Neuronal stem cell (in vitro differentiated cells): ENCODE measurements at places on chromosomes 5 and 9.

DNA sequence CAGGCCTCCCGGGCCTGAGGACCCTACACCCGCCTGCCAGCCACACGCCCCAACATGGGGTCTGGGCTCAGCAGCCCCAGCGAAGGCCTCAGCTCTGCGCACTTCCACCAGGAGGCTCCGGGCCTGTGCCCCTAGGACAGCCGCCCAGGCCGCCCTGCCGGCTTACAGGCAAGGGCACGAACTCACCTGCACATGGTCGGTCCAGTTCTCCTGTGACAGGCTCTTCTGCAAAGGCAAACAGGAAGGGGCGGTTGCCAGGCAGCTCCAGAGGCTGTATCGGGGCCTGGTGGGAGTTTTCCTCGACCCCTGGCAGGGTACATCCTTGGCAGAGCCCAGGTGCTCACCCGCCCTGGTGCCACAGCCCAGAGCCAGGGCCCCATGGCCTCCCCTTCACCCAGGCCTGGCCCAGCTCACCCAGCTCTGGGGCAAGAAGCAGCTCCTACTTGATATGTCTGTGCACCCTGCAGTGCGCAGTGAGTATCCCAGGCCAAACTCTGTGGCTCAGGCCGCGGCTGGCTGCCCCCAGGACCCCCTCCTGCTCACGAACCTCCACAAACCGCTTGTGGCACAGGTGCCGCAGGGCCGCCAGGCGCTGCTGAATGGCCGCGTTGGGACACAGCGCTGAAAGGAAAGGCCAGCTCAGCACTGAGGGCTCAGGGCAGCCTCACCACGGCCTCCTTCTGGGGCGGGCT lies 52.2 kb upstream of the NRARP start:
- H3K27me3 ChIP-seq, result no peaks in the 10 kb centered on the region
- no peaks in the 10 kb centered on the region for H3K36me3 ChIP-seq
- no peaks in the 10 kb centered on the region for H3K4me1 ChIP-seq
- H3K4me3 ChIP-seq, result no peak overlapping the region
- H3K27ac ChIP-seq, result no peak overlapping the region

DNA sequence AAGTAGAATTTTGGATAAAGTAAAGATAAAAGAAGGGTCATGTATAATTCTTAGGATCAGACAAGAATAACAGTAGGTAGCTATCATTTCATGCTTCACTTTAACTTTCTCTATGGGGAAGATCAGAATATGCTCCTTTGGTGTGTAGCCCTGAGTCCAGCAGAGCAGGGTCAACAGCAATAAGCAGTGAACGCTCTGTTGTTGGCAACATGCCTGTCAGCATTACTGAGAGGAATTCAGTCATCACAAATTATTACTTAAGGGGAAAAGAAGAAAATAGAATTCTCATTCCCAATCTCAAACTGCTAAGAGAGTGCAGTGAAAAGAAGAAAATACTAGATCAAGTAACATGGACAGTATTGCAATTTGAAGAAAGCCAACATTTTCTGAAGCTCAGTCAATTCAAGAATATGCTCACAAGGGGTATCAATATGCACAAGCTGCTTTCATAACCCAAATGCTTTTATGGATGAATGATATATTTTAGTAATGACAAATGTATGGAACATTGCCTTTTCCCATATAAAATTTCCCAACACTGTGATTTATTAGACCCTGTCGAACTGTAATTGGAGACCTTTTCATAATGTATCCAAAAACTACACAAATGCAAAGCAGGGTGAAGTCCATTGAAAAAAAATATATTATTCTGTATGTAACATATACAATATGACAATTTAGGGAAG lies 1359.4 kb downstream of the EFNA5 start:
- H3K4me3 ChIP-seq, result no peak overlapping the region
- peaks cover 3% of the 10 kb centered on the region for H3K4me1 ChIP-seq
- no peaks in the 10 kb centered on the region for H3K36me3 ChIP-seq
- no peaks in the 10 kb centered on the region for H3K27me3 ChIP-seq

DNA sequence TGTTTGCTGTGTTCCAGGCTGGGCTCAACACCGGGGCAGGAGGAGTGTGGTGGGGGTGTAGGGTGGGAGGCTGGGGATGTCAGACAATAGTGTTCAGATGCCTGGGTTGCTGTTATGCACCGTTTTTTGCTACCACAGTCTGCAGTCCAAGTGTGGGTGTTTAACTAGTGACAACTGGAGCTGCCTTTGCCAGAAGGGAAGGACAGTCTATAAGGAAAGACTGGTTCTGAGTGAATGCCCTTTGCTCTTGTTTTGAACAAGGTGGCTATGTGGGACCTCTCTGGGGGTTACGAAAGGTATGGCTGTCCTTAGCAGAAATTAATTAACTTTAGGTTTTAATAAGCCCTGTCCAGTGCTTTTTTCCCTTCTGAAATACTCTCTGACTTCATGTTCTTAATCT lies 118.5 kb upstream of the GNA14 start:
- DNase-seq, result no peak
- H3K4me3 ChIP-seq, result no peak overlapping the region
- H3K4me1 ChIP-seq, result no peaks in the 10 kb centered on the region
- no peaks in the 10 kb centered on the region for H3K27me3 ChIP-seq
- H3K27ac ChIP-seq, result no peak overlapping the region

DNA sequence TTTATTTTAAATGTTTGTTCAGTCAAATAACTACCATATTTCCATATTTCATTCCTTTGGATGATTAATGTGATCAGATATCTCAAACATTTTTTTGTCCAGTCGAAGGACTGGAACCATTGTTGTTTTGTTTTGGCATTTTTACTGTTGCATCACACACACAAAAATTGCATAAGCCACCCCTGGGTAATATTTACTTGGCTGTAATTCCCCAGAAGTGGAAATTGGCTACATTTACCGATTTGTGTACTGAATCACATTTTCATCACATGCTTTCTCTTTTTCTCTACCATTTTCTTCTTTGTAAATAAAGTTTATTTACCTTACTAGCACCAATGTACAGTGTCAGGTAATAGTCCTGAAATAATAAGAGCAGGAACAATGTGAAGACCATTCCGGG lies 1729.7 kb upstream of the WWC1 start:
- DNase-seq, result no peak
- no peaks in the 10 kb centered on the region for H3K36me3 ChIP-seq
- H3K27ac ChIP-seq, result no peak overlapping the region
- H3K4me3 ChIP-seq, result no peak overlapping the region
- peaks cover 3% of the 10 kb centered on the region for H3K4me1 ChIP-seq

DNA sequence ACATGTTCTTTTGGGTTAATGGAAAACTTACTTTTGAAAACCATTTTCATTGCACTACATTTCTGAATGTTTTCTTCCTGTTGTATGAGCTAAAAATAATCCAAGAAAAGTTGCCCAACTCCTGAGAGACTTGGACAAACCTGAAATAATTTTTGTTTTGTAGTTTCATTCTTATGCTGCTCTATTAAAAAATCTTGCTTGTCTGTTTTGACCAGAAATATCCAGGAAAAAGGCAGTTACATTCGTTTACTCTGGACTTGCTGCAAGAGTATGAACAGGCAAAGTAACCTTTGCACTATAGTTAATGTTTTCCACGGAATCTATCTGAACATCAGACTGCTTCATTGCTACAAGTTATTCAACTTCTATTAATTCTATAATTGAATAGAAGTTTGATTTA lies 200.1 kb upstream of the DAB2 start:
- H3K4me3 ChIP-seq, result no peak overlapping the region
- no peak for DNase-seq
